ENCODE measurements at places on chromosomes 1 and 21.
A peak's percentile ranks its signal among the peaks of the same experiment; 100 is the strongest.

GRCh38 chr1:50208756-50209155 is 100.0 kb downstream of the ELAVL4 start:
- DNase-seq = no peak

GRCh38 chr1:235525314-235525713 is 21.1 kb upstream of the B3GALNT2 start:
- DNase-seq = no peak

- DNase-seq = no peak
Measured at GRCh38 chr1:17669866-17670451, 85.2 kb upstream of the ACTL8 start.

DNA sequence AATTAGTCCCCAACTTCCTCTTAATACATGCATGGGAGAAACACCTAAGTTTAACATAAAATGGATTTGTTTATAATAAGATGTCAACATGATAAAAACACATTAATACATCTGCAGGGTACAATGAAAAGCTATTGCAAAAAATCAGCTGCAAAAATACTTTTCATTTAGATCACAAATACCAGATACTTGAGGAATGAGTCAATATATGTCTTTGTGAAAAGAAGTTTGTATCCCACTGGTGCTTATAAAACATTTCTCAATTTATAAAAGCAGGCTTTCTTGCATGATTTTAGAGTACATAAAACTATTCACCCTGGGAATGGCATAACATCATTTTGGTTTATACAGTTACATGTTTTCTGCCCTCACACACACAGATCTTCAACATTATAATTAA is 18.6 kb upstream of the PRKAA2 start:
- no peak for DNase-seq

DNA sequence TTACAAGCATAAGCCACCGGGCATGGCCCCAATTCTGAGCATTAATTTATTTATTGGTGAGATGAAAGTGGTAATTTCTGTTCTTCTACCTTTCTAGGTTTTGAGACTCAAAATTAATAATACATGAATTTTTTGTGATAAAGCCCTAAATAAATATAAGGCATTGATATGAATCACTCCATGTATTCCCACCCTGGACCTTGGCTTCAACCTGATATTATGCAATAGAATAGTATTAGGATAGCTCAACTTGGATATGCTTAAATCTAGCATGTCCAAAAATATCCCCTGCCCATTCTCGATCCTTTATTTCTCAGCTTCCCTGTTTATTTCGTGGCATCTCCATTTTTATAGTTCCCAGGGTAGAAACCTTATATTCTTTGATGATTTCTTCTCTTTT is 2.5 kb downstream of the AGL start:
- DNase-seq = no peak

- peak; percentile 76 for DNase-seq
Measured at GRCh38 chr1:20124456-20125057, 5.2 kb upstream of the PLA2G2D start.

- peak; percentile 28 for DNase-seq
Measured at GRCh38 chr1:184838504-184838951, 83.9 kb upstream of the EDEM3 start.

DNA sequence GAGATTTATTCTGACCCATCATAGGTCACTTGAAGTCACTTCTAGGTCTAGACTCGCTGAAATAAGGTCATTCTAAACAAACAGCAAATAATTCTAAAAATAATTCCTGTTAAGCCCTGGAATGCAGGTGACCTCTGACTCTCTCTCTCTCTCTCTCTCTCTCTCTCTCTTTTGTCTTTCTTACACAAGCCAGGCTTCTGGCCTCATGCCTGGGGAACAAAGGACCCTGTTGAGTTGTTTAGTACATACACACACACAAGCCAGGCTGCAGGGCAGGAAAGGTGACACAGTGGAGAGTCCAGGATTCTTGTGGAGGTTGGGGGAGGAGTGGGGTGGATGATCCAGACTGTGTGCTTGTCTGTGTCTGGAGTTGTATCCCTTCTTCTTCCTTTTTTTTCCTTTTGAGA is 4.0 kb upstream of the MEX3A start:
- DNase-seq = peak; percentile 55

- no peak for DNase-seq
Measured at GRCh38 chr1:118987468-118988185, 516 bp downstream of the TBX15 start.

DNA sequence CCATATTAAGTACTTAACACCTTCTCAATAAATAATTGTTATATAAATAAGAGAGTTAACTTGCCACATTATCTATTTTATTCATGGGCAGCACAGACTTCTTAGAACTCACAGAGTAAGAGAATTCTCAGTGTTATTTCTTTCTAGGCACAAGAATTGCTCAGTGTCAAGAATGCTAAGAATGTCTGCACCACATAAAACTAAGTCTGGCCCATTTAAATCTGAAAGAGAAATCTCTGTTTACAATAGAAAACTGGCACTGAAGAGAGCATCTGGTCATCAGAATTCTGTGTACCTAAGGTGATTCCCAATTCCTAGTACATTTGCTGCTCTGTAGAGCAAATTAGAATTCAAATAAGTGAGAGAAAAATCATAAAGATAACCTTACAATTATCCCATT is 3.8 kb downstream of the OR10K2 start:
- no peak for DNase-seq

- DNase-seq = no peak
Measured at GRCh38 chr1:172252321-172252720, 168.2 kb upstream of the C1orf105 start.

Measured in mucosa of gallbladder (tissue), 1 donor.